Activated naive CD4-positive, alpha-beta T cell (primary cell): ENCODE measurements at places on chromosomes 13 and 19.
A peak's percentile ranks its signal among the peaks of the same experiment; 100 is the strongest.

GRCh38 chr19:32427536-32427935 lies 22.0 kb downstream of the DPY19L3 start:
- no peak for DNase-seq

DNA sequence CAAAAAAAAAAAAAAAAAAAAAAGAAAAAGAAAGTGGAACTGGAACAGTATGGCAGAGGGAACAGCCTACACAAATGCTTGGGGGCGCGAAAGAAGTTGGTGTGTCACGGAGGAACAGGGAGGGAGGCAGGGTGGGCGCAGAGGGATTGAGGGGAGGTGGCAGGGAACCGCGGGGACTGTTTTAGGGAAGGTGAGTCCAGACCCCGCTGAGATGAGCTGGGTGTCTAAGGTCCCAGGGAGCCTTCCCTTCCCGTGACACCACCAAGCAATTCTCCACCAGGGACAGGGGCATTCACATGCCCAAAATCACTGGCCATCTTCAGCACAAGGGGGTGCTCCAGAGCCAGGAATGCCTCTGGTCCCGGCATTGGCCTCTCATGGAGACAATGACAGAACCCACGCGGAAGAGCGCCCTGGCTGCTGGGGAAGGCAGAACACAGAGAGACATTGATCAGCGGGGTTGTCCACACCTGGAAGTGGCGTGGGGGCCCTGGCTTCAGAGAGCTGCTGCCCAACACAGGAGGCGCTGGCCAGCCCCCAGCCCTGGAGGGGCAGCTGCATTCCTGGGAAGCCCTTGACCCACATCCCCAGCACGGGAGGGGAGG lies 6.9 kb downstream of the PEAK3 start:
- peak; percentile 51 for DNase-seq

- DNase-seq, result peak; percentile 95
These were observed at the start of gene RPS15 for GRCh38 chr19:1438035-1438932. Gene RPS15, plus strand, starts transcription at chr19:1438396. Its CDS starts 30 bp downstream, at chr19:1438426.

GRCh38 chr13:71789693-71790329 lies 77.2 kb downstream of the DACH1 start:
- DNase-seq, result no peak

GRCh38 chr13:85651440-85651839 lies 147.8 kb downstream of the SLITRK6 start:
- DNase-seq, result no peak

DNA sequence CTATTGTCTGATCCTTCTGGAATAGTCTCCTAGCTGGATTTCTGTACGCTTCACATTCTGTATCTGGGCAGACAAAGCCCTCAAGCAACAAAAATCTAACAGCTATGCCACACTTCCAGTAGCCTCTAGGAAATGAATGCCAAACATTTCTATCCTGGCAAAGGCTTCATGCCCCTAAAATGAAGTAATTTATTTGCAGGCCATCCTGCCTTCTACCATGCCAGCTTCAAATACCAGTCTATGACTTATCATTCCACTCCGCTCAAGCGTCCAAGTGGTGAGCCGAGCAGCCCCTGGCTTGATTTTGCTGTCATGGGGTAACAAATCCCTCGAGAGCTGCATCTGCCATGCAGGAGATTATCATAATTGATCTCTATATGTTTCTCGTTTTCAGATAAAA lies 86.9 kb downstream of the LHFPL6 start:
- no peak for DNase-seq

- DNase-seq, result no peak
These were observed 7.9 kb downstream of the ZNF787 start for GRCh38 chr19:56113074-56113632.

GRCh38 chr19:10001899-10002298 lies 8.4 kb downstream of the COL5A3 start:
- DNase-seq, result no peak

- DNase-seq, result no peak
These were observed 17.1 kb upstream of the LATS2 start for GRCh38 chr13:21078501-21078900.

DNA sequence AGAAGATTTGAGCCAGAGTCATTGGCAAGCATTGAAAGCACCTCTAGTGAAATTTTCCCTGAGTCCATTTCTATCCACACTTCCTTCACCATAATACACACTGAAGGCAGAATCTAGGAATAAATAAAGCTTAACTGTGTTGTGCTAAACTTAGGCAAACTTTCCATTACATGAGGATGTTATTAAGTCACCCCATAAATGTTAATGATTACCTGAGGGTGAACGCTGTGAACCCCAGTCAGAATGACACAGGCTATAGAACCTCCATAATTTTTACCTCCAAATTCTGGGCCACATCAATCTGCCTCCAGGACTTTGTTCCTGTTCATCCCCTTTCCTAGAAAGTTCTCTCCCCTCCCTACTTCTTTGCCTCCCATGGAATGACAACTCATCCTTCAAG lies 71.0 kb downstream of the RAP2A start:
- DNase-seq, result no peak

- no peak for DNase-seq
These were observed 3.2 kb downstream of the SPPL2B start for GRCh38 chr19:2331601-2332246.

DNA sequence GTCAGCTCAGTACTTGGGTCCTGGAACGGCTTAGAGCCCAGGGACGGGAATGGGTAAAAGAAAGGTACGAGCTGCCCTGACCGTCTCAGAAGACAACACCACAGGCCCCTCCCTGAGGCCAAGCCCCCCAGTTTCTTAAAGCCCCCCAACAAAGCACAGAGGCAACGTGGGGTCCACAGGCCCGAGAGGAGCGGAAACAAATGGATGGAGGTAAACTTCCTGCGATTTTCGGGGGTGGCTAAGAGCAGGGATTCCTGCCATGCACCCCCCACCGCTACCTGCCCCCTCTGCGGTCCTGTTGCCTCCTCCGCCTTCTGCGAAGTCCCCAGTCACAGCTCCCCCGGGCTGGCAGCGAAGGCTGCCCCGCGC lies 48.2 kb downstream of the PTPRS start:
- no peak for DNase-seq

DNA sequence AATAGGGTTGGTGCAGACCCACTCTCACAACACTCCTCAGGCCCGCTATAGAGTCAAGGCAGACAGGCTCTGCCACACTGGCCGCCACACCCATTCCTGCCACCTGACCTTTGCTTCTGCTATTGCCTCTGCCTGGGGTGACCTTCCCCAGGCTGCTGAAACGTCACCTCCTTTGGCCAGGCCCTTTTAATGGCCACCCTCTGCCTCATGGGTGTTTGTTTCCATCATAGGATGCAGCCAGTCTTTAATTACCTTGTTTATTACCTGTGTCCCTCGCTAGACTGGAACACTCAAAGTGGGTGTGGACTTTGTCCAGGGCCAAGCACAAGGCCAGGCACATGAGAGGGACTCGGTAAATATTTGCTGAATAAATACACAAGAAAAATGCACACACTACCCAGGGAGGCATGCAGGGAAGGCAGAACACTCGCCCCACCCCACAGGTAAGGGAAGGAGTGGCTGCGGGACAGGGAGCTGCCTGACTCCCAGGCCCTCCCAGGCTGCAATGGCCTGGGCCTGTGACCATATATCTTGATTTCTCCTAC lies 3.2 kb downstream of the LSM4 start:
- no peak for DNase-seq

DNA sequence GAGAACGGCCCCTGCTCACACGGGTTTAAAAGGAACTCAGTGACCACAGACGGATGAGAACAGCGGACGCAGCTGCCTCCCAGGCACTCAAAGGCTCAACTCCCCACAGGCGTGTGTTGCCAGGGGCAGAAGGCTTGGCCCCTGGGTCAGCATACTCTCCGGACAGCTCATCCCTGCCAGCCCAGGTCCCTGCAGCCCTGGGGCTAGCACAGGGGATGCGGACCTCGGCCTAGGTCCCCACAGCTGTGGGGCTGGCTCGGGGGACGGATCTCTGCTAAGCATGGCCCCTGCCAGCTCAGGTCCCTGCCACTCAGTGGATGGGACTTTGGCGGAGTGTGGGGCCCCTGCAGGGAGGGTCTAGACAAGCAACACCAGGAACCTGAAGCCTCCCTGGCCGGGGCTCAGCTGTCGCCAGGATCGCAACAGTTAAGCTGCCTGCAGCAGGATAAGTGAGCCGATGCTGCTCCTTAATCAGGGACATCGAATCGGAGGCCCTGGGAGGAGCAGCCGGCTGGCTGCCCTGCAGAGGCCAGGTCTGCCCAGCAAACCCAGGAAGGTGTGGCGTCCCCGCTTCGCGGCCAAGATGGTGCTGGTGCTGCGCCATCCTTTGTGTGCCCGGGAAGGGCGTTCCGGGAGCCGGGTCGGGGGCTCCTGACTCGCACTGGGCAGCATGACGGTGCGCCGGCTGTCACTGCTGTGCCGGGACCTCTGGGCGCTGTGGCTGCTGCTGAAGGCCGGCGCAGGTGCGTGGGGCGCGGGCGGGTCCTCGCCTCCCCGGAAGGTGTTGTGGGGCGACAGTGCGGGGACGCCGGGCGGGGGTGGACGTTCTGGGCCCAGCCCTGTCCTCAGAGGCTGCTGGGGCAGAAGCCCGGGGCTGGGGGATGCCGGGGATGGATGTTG lies 32.5 kb downstream of the MCF2L start:
- DNase-seq, result no peak

DNA sequence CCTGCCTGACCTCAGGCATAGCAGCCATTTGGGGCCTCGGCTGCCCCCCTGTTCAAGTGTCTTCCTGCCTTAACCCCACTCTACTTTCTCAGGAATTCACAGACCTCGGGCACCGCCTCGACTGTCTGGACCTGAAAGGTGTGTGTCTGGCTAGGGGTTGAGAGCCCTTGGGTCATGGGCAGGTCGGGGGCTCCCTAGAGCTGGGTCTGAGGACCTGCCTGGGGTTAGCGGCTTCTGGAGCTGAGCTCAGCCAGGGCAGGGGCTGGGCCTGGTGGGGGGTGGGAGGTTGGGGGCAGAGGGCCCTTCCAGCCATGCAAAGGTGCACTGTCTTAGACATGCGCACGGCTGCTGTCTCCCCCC lies 20.7 kb downstream of the NKPD1 start:
- DNase-seq, result no peak

DNA sequence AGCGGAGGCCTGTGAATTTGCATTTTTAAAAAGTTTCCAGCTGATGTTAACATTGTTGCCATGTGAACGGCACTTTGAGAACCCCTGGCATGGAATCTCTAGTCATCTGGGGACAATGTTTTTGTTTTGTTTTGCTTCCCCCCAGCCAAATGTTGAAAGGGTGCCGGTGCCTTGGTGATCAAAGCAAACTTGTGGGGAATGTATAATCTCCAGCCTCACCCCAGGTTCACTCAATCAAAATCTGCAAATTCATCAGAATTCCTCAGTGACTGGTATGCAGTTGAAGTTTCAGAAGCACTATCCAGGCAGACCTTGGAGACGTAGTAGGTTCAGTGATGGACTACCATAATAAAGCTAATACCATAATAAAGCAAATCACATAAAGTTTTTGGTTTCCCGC lies 428.7 kb downstream of the MYO16 start:
- no peak for DNase-seq

DNA sequence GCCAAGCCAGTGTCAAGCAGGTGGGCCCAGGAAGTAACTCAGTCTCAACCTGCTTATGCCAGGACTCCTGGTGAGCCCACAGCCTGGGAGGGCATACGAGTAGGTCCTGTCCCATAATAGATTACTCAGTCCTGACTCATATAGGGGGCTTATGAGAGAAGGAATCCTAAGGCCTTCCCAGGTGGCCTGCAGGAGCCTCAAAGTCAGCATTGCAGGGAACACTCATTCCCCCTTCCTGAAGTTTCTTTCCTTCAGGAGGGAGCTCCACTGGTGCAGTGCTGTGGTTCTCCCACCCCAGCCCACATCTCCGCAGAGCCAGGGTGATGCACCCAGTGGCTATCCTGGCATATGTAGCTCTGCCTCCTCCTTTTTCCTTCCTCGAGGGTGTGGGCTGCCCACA lies 137.3 kb downstream of the ZIC5 start:
- no peak for DNase-seq

DNA sequence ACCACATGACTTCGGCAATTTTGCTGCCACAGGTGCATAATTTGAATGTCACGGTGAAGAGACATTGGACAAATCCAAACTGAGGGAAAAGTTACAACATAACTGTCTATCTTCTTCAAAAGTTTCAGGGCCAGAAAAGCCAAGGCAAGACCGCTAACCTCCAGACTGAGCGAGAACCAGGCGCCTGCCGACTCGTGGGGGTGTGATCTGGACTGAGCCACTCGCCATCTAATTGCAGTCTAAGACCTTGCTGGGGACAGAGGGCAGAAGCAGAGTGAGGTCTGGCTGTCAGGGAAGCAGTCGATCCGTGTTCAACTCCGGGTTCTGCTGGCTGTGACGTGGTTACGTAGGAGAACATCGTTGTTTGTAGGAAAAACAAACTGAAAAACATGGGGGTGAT lies 88.6 kb downstream of the SPACA7 start:
- DNase-seq, result no peak

DNA sequence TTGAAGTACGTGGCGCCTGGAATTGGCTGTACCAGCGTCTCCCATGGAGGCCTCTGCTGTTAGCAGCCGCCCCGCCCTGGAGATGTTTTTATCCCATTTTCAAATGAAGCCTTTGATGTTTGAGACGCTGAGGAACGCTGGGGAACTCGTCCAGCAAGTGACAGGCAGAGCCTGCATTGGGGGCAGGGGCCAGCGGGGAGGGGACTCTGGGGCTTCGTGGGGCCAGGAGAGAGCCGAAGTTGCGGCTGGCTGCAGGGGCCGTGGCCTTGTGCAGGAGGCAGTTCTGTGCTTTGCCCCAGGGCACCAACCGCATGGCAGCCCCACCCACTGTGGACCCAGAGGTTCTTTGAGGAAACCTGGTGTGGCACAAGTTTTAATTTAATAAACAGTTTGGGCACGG lies 13.5 kb downstream of the SPPL2B start:
- DNase-seq, result no peak

GRCh38 chr13:40311356-40312101 lies 354.9 kb downstream of the FOXO1 start:
- DNase-seq, result no peak
